ENCODE measurements at places on chromosomes 3 and 15.
A peak's percentile ranks its signal among the peaks of the same experiment; 100 is the strongest.

DNA sequence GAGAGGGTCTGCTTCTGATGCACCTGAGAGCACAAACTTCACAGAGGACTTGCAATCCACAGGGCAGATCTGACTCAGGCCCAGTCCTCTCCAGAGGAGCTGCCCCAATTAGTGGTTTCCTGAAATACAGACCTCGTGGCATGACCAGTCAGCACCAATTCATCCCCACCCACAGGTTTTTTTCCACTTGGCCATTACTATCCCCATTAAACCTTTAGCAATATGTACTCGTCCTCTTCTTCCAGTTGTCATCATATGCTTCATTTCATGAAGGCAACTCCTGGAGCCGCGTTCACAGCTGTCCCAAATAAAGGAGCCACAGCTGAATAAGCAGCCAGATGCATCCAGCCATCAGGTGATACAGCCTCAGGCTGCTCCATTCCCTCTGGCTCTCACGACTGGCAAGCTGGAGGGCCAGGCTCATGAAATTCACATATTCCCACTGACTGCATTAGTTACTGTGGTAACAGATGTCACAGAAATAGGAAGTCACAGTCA is 163.1 kb downstream of the FMN1 start:
- DNase-seq, result no peak

DNA sequence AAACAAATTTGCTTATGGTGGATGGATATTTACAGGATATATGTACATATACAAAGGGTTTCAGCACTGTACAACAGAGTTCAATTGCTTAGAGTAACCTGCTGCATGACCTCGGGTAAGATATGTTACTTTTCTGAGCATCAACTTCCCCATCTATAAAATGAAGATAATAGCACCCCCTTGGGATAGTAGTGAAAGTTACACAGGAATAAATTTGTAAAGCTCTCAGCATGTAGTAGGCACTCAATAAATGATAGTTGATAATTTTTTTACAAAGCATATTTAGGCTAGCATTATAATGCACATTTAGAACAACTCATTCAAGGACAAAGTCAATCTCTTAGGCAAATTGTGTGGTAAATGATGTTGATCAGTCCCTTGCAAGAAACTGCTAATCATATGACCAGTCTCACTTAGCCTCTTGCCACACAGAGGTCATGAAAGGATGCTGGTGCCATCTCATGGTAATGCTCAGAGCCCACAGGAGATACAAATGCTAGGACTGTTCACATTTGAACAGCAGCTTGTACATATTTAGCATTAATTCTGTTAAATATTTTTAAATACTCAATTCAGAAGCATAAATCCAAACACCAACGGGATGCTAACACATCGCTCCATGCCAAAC is 123.9 kb downstream of the MAGI1 start:
- peak; percentile 52 for DNase-seq

- peak; percentile 96 for DNase-seq
Observed at GRCh38 chr3:15269091-15269989, 63.0 kb downstream of the SH3BP5 start.

GRCh38 chr15:40789999-40790398 is 16.9 kb upstream of the ZFYVE19 start:
- DNase-seq, result no peak

- DNase-seq, result no peak
Observed at GRCh38 chr15:40953713-40954074, 423 bp downstream of the CHAC1 start.
